ENCODE measurements at places on chromosomes 7 and 10. TPM values are rescaled to one million over a fixed set of nuclear protein-coding genes. Genes with fewer than 3 reads are reported as not detected.

Gene PRPS1L1
- not detected for polyA plus RNA-seq

DNA sequence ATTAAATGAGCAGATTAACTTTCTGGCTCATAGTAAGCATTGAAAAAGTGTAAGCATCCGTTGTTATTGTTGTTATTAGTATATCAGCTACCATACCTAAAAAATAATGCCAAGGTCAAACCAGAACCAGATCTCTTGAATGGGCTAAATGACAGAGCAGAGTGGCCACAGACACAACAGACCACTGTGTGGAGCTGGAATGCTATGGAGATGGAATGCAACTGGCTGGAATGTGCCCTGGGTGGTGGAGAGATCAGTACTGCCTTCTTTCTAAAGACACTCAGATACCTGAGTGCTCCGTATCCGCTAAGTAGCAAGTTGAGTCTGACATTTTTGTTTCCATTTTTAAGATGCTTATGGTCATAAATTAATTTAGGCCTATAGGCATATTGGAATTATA, 20.5 kb upstream of the DNAJB12 start:
- no peak for DNase-seq

- DNase-seq: peak; percentile 94
These were observed 1.3 kb upstream of the ITPRIP start for GRCh38 chr10:104339469-104340110.

Gene ACSM6
- polyA plus RNA-seq: not detected

DNA sequence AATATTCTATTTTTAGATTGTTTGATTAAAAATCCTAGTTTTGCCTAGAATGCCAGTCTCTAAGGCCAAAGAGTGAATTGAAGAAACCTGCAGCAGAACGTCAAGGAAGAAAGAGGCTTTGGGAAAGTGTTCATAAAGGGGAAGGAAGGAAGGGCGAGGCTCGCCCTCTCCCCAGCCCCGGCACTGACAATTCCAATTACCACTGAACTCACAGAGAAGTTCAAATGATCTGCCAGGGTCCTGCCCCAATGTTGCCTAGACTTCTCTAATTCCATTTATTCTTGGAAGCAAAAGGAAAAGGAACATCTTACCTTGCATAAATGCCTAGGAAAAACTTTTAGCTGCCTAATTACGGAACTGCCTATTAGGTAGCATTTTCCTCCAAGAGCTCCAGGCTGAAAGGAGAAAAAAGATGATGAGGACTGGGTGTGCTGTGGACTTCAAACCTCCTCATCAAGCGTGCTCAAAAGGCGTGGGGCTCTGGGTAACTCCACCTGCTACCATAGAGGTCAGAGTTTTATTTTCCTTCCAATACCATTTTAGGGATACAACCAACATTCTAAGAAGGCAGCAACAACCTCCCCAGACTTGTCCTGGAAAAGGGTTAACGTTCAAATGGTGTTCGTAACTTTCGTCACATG, 134.5 kb downstream of the PKD1L1 start:
- DNase-seq: no peak

DNA sequence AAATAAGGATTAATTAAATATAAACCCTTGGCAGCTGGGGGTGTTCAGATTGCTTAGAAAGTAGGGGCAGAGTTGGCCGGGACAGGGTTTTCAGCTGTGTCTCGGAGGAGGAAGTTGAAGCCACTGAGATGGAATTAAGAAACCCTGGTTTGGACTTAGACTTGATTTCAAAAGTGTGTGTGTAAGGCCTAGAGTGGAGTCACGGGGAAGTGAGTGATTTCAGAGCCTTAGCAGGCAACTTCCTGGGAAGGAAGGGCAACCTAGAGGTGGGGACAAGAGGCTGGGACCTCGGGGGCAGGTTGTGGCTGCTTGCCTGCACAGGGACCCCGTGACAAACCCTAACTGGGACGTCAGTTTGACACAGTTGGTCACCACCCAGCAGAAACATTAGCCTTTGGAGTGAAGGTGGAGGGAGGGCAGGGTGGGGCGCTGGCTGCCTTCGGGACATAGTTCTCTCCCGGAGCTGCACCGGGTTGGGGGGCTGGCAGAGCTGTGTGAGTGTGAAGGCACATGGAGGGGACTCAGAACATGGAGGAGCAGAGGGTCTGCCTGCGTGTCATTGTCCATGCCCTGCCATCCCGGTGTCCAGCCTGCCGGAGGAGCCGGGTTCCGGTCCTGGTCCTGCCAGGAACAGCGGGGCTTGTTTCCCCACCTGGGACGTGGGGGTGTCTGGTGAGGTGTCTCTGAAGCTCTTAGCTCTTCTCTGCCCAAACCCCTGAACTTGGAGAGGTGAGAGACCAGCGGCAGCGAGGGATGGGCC, 1.8 kb downstream of the BRI3 start:
- peak; percentile 53 for DNase-seq

- DNase-seq: no peak
These were observed 6.5 kb upstream of the LEP start for GRCh38 chr7:128234476-128235026.
